Stimulated activated CD4-positive, alpha-beta T cell treated with anti-CD3 and anti-CD28 coated beads, Interleukin-15, amount 100 ng/mL, for 1 hour (primary cell): ENCODE measurements at places on chromosomes 11 and 22.

DNA sequence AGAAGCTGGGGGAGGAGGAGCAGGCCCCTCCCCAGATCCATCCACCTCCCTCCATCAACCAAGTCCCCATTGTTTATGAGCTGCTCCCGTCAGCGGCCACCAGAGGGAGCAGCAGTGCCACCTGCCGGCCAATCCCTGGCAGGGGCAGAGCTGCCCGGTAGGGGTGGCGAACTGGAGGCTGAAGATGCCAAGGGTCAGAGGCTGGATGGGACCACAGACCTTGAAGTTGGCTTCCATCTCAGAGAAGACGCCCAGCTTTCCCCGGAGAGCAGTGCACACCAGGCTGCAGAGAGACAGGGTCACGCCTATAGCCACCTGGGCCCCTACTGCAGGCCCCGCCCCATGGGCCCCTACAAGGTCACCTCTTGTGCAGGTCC lies 3.6 kb downstream of the FIBP start:
- peak; percentile 72 for DNase-seq

DNA sequence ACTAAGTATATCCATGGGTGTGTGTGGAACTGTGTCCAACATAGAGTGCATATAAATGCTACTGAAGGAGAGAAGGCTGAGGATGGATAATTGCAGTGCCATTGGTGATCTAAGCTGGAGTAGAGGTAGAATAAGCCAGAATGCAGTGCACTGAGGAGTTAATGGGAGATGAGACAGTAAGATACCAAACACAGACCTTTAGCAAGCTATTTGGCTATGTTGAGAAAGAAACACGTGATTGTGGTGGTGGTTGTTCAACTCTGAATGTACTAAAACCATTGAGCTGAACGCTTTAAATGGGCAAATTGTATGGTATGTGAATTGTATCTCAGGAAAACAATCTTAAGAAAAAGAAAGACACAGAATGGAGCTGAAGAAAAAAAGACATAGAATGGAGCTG lies 22.8 kb downstream of the JAML start:
- DNase-seq = no peak

- DNase-seq = no peak
These were observed 8.6 kb downstream of the ARAP1 start for GRCh38 chr11:72743321-72744221.

DNA sequence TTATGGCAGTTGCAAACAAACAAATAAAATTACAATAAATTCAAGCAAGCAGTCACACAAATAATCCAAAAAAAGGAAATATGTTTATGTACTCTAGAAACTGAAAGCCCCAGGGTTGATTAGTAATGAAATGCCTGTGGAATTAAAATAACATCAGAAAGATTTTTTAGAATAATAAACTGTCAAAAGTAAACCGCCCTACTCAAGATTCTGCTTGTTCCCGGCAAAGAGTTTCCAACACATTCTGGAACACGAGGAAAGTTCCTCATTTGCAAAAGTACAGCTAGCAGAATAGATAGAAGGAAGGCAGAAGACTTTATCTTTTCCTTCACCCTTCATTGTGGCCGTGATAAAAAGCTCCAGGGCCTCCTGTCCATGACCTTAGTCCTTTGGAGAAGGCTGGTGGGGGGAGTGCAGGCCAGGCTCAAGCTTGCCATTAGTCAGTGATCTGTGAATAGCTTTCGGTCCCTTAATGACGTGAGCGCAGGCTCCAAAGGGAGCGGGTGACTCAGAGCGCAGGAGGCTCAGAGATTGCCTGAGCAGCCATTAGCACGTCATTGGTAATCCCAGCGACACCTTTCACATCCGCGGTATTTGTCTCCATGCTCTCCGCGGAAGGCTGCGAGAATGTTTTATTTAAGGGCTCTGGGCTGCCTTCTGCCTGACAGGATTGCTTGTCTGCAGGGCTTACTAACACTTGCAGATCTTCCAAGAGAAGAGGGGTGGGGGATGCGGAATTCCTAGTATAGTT lies 458.3 kb downstream of the METTL15 start:
- DNase-seq = no peak

DNA sequence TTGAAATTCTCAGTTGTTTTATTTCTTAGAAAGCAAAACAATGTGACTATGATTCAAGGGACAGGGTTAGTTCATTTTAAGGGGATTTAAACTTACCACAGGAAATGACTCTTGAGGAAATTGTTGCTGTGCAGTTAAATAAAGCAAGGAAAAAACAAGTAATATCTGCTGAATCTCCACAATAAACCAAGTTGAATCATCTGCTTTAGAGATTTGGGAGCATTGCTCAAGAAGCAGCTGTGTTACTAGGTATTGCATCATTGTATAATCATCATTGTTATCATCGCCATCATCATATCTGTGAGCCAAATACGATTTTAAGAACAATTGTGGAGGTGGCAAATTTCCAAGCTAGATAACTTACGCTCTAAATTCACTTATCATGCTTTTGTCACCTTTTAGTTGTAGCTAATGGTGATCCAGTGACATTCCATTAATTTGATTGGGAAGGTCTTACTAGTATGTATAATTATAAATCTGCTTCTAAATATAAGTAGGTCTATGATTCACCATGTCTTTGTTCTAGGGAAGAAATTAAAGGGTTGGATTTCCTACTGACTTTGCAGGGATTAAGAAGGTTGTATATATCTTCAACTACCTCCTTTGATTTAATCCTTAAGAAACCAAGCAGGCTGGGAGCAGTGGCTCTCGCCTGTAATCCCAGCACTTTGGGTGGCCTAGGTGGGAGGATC lies 19.9 kb downstream of the MMP10 start:
- no peak for DNase-seq

DNA sequence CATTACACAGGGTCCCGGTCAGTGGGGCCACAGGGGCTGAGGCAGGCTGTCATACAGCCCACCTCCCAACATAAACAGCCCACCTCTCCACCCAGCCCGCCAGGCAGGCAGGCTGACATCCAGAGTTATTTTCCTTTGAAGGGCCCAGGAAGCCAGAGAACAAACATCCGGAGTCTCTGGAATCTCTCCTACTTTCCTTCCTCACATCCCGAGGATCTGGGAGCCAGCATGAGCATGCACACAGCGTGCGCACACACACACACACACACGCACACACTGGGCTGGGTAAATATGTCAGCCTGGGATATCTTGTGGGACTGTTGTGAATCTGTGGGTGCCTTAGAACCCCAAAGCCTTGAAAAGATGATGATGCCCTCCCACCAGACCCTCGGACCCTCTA lies 55.4 kb downstream of the PDE2A start:
- no peak for DNase-seq

DNA sequence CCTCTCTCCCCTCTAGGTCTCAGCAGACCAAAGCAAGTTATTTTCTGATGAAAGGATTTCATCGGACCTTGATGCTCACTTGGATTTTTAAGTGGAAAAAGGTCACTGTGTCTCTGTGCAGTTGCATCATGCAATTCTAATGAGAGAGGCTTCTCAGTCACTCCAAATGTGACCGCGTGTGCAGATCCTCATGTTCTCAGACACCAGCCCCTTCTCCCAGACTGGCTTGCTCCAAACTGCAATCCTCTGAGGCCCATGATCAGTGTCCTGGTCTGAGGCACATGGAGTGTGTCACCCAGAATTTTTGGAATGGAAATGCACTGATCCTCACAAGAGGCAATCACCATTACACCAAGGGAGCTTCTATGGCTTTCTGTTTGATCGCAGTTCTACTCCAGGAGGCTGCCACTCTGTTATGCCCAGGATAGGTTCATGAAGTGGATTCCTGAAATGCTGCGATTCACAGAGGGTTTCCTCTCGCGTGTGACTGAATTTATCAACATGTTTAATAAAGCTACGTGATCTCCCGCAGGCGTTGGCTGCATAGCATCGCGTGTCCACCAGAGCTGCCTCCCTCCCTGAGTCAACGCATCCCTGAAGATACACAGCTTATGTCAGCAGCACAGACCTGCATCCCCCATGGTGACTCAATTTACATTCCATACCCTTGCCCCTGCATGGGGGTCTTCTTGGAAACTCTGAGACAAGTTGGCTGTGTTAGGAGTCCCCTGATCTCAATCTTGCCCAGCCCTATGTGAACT lies 544.6 kb upstream of the B3GAT1 start:
- no peak for DNase-seq
